Stimulated activated CD8-positive, alpha-beta memory T cell treated with anti-CD3 and anti-CD28 coated beads, Interleukin-2, amount 100 ng/mL, for 48 hours (primary cell): ENCODE measurements at places on chromosomes 2 and 18.

DNA sequence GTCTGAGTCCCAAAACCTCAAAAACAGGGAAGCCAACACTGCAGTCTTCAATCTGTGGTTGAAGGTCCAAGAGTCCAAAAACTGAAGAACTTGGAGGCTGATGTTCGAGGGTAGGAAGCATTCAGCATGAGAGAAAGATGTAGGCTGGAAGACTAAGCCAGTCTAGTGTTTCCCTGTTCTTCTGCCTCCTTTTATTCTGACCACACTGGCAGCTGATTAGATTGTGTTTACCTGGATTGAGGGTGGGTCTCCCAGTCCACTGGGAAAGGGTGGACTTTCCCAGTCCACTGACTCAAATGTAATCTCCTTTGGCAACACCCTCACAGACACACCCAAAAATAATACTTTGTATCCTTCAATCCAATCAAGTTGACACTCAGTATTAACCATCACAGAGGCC lies 27.5 kb upstream of the IL1B start:
- DNase-seq: no peak

GRCh38 chr2:42113452-42113851 lies 55.7 kb upstream of the EML4 start:
- no peak for DNase-seq

GRCh38 chr2:220880623-220881596 lies 691.2 kb downstream of the EPHA4 start:
- DNase-seq: no peak

DNA sequence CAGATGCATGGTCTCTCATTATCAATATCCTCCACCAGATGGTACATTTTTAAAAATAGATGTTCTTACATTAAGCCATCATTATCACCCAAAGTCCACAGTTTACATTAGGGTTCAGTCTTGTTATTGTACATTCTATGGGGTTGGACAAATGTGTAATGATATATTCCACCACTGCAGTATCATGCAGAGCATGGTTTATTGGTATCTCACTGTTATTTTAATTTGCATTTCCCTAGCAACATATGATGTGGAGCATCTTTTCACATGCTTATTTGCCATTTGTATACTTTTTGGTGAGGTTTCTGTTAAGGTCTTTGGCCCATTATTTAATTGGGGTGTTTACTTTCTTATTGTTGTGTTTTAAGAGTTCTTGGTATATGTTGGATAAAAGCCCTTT lies 95.7 kb downstream of the PTH2R start:
- no peak for DNase-seq

DNA sequence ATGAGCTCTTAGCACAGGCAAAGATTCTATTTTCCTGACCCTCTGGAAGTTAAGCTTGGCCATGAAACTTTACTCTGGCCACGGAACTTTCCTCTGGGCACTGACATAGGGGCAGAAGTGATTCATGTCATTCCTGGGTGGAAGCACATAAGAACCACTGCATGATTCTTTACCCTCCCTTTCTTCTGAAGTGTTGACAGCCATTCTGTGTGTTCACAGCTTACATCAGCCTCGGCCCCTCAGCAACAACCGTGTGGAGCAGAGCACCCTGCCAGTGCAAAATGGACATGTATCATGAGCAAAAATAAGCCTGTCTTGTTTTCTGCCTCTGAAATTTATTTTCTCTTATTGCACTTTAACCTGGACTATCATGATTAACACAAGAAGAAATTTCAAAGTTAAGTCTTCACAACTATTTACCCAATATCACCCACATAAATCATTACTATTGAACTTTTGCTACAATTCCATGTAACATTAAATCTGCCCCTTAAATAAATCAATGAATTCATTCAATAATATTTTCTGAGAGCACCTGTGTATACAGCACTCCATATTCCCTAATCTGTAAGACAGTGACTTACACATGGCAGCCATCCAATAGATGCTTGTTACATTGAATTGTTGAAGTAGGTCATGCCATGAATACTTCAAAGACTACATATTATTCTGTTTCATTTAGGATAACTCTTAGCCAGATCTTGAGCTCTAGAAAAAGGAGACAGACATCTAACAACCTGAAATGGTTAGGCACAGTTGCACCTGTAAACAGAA lies 531.9 kb downstream of the IRS1 start:
- DNase-seq: no peak

DNA sequence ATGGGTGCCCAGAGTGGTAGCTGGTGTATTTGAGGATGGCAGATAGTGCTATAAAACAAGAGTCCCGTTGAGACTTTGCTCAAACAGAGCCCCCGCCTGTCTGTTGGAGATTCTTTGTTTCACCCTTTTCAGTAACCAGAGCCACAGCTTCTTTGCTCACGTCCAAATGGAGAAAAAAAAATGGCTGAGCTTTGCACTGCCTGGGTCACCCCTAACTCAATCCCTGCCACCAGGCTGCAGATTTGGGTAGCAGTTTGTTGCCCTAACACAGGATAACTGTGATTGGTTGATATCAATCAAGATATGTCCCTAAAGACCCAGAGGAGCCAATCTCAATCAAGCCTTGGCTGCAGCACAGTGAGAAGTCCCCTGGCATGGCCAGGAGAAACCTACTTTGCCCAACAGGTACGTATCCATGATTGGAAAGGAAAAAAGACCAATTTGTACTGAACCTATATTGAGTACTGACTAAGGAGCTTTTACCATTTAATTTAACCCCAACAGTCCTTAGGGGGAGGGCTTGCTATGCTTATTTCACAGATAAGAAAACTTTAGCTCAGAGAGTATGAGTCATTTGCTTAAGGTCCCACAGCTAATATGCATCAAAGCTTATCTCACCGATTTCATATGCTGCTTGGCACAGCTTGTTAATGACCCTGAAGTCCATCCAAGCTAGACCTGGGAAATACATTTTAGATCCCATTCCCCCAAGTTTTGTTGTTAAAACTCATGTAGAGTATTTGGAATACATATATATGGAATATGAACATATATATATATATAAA lies 72.0 kb upstream of the SH3BP4 start:
- no peak for DNase-seq

GRCh38 chr2:129806990-129807389 lies 172.5 kb upstream of the RAB6C start:
- DNase-seq: no peak
